ENCODE measurements at places on chromosomes 12 and 14.

DNA sequence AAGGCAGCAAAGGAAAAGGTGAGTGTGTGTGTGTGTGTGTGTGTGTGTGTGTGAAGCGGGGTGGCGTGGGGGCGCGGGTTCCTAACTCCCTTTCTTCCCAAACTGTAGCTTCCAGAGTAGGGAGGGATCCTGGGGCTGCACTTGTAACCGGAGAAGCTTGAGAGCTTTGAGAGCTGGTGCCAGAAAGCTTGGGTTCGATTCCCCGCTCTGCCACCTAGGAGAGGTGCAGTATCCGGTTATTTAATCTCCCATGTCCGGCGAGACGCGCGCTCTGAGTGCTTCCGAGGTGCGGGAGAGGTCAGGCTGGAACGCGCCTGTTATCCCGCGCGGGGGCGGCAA, 7.2 kb upstream of the RACGAP1 start:
- peak; percentile 46 for DNase-seq

- DNase-seq = no peak
Measured at GRCh38 chr12:107396991-107397390, 288.6 kb upstream of the PWP1 start.

DNA sequence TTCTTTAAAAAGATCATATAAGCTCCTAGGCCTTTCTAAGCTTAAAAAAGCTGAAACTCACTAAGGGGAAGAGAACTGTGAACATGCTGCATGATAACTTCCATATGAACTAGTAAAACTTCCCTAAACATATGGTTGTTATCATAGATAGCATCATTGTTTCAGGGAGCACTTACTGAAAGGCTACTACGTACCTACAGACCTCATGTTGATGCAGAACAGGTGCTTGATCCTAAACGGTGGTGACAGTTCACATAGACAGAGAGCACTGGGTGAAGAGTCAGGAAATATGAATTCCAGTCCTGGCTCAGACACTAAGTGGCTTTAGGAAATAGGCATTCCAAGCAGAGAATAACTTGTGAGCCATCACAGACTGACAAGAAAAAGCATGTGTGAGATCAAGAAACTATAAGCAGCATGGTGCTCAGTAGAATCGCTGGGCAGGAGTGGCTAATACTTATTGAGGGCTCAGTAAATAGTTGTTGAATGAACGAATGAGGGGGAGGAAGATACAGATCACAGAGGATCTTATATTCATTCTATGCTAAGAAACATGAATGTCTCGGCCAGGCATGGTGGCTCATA, 78.4 kb upstream of the NUDT4 start:
- DNase-seq = no peak

DNA sequence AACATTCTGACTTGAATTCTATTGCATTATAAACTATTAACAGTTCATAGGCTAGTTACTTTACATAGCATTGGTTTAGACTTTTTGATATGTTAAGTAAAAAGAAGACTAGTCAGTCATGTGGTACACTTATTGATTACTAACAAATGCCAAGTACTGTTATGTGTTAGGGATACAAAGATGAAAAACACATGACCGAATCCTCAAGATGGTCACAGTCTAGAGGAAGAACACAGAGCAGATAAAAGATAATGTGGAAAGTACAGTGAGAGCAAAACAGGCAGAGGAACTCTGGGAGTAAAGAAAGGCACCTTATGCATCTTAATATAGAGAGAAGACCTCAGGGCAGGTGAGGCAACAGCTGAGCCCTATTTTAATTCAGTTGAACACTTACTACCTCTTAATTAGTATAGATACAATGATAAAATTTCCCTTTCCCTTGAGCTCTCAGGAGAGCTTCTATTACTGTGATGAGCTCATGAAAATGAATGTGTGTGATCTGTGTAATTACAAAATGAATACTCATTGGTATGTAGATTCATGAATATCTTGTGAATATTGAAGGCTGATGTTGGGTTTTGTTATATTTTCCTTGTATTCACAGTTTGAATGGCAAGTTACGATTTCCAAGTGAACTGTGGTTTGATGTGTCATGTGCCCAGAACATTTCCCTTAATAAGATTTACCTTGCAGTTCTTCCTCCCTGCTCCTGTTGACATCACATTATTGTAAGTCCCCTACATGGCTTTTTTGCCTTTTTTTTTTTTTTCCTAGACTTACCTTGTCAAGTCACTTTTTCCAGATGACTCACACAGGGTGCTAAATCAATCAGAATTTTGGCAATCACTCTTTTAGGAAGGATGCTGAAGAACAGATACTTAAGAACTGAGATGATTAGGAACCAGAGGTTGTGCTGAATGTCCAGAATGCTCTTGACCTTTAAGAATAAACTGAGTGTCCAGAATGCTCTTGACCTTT, 29.5 kb upstream of the MSRB3 start:
- DNase-seq = peak; percentile 14

DNA sequence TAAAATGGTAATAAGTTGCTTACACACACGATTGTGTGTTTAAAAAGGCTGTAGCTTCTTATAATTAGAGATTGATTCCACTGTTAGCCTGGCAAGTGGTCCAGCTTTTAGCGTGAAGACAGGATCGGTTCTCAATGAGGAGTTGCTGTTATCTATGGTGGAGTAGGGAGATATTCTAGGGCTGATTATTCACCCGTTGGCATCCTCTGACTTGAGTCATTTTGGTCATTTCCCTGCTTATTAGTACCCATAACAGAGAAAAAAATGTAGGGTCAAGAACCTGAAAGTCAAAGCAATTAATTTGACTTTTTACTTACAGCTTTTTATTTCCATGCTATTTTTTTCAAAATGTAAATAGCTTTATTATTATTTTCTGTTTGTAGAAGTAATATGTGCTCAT, 76.0 kb downstream of the KCNK13 start:
- DNase-seq = no peak

DNA sequence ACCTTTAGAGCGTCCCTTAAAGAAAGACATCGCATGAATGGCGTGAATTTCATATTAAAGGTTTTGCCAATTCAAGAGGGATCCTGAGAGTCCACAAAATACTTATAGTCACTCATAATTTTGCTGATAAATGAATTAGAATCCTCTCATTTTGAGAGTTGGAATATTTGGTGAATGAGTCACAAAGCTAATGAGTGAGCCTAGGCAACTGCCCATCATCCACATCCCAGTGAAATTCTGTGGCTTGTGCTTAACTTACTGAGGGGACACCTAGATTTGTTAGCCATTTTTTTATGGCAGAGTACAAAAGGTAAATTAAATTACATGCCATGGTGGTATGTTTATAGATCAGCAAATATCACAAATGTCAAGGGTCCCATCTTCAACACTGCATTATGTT, 12.7 kb upstream of the NOXRED1 start:
- DNase-seq = no peak

- peak; percentile 25 for DNase-seq
Measured at GRCh38 chr12:95262808-95263207, 45.2 kb downstream of the VEZT start.

GRCh38 chr12:2806700-2807099, 5.8 kb upstream of the ITFG2 start:
- no peak for DNase-seq

DNA sequence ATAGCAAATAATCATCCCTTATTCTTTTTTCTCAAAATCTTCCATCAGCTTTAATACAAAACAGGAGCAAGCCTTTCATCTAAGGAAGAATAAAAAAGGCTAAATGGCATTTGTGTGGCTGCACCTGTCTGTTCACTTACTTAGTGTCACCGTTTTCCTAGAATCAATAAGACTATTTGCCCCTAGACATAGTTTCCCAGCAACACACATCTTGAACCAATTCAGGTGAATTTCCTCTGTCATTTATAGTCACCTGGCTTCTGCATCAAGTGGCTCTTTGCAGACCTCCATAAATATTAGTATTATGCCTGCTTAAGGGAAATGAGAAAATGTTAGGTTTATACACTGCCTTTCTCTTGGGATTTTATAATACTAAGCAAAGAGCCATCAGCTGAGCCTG, 17.4 kb upstream of the GCH1 start:
- DNase-seq = no peak

DNA sequence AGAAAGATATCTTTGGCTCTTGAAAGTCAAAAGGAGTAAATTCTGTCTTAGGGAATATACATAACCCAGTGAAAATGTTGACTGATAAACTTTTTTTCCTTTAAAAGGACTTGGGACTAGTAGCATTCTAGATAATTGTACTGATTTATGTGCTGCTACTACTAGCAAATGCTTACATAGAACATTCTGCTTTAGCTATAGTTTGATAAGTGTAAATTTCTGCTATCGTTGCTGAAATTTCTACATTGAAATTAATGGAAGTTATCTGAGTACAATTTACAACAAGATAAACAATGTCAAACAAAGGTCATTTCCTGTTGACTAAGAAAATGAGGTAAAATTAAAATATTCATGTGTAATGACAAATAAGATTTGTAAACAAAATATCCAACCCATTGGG, 48.3 kb upstream of the CNTN1 start:
- DNase-seq = no peak

DNA sequence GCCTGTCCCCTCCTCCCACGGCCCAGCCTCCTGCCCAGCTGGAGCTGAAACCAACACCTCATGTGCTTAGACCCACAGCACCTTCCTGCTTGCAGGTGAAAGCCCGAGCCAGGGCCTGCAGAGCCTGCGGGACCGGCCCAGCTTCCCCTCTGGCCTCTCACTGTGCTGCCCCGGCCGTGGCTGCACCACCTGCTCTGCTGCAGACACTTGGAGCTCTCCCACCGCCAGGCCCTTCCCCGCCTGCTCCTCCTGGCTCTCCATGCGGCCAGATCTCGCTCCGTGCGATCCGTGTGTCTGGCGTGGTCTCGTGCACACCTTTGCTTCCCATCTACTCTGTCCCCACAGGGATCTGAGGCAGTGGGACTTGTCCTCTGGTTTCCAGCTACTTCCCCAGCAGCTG, 72.2 kb upstream of the FBRSL1 start:
- DNase-seq = no peak

GRCh38 chr14:89858089-89858488, 96.4 kb downstream of the EFCAB11 start:
- DNase-seq = no peak

DNA sequence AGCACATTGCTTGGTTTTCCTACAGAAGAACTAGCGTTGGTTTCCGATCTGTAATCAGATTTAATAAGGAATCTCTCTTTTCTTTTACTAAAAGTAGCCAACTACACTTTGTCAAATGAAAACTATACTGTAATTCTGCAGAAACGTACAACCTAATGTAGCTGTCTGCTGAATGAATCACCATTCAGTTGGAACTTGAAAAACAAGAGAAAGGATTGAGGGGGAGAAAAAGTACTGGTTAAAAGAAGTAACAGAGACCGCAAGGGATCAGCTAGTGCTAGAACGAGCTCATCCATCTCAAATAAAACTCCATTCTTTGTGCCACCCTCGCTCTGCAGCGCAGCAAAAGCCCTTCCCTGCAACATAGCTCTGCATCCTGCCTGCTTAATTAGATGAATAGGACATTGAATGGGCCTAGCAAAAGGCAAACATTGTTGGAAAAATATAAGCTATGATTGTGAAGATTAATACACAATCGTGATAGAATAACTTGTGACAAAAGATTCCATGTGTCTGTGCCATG, 2.6 kb downstream of the GARIN2 start:
- DNase-seq = no peak

GRCh38 chr14:94823556-94824341, 53.8 kb upstream of the GSC start:
- peak; percentile 73 for DNase-seq

DNA sequence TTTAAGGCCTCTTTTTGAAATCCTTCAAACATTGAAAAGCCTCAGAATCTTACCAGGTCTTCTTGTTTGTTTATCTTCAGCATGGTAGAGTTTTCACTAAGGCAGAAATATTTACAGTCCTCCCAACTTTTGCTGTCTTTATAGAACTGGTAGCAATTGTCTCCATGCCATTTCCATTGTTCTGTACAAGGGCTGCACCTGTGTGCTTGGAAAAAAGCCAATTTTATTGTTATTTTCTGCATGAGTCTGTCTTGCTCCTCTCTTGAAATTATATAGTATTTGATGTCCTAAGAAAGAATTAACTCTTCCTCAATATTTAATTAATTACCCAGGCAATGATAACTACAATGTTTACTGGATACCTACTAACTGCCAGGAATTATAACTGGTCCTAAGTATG, 23.3 kb downstream of the CLEC1A start:
- no peak for DNase-seq

- DNase-seq = peak; percentile 21
Measured at GRCh38 chr14:69716478-69717187, 50.3 kb upstream of the SRSF5 start.

- no peak for DNase-seq
Measured at GRCh38 chr12:117330441-117331113, 30.8 kb downstream of the NOS1 start.

GRCh38 chr12:6891646-6892001, 13.0 kb upstream of the LRRC23 start:
- no peak for DNase-seq

- DNase-seq = no peak
Measured at GRCh38 chr12:107125833-107126232, 32.5 kb upstream of the CRY1 start.

DNA sequence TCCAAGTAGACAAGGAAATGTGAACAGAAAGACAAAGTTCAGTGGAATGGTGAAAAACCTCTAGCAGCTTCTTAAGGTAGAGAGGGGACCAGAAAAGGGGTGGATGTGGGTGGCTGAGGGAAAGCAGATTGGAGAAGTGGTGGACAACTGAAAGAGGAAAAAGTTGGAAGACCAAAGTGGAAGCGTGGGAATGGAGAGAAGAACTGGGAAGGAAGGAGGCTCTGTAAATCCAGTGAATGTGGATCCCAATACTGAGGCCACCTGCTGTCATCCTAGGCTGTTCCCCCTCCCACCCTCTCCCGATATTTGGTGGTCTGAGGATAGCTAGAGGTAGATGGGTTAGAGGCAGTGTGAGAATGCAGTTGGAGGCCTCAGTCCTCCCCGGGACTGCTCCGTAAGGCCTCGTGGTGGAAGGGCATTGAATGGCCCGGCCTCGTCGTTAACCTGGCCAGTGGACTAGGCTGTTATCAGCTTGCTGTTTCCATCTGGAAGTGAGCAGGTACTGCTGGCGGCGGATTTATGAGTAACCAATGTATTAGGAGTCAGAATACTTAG, 822 bp upstream of the POU6F1 start:
- peak; percentile 59 for DNase-seq

GRCh38 chr12:74120644-74121043, 417.0 kb upstream of the ATXN7L3B start:
- peak; percentile 67 for DNase-seq
